Sigmoid colon (tissue), 7 donors: ENCODE measurements at places on chromosomes 16 and 17.

DNA sequence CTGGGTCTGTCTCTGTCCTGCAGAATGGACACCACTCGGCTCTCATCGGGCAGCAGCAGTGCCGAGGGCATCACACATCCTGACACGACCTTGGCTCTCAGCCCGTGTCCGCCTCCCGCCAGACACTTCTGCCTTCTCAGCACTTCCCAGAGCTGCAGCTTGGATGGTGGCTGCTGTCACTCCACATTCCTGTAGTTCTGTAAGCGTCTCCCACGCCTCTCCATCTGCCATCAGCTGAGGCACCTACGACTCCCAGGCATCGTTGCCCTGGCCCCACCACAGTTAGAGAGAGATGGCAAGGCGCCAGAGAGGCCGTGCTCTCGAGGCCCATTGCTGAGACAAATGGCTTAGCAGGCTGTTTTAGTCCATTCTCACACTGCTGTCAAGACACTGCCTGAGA, 195.9 kb upstream of the CHMP6 start:
- peak; percentile 70 for DNase-seq

DNA sequence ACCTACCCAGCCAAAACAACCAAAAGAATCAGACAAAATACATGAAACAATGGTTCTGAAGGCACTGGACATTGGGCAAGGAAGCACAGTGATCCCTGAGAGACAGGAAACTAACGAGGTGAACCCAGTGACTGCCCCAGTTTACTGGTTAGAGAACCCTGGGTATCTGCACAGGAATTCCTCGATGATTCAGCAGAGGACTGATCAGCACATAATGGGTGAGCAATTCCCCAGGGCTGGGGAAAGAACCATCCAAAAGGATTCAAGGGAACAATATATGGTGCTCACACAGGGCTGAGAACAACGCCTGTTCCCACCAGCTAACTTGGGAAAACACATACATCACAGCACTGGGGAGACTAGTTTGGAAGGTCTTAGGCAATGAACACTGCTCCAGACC, 167.2 kb downstream of the PARN start:
- DNase-seq, result no peak

DNA sequence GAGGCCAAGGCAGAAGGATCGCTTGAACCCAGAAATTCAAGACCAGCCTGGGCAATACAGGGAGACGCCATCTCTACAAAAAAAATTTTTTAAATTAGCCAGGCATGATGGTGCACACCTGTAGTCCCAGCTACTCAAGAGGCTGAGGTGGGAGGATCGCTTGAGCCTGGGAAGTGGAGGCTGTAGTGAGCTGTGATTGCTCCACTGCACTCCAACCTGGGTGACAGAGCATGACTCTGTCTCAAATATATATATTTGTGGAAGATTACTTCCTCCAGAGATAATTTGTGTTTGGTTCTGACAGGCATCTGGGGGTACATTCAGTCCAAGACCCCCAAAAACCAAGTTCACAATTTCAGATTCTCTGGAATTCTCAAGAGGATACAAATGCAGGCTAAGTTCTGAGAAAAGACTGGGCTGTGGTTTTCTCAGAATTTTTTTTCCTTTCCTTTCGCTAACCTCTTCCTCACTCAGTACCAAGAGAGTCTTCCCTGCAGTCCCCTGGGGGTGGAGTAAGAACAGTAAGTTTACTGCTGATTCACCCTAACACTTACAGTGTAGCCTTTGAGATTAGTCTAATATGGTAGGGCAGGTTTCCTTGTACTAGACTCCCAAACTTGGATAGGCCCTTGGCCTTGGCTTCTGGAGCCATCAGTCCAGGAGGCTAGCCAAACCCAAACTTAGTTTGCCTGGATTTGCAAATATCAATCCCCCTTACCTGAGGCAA, 15.1 kb downstream of the GSDMB start:
- DNase-seq, result no peak

DNA sequence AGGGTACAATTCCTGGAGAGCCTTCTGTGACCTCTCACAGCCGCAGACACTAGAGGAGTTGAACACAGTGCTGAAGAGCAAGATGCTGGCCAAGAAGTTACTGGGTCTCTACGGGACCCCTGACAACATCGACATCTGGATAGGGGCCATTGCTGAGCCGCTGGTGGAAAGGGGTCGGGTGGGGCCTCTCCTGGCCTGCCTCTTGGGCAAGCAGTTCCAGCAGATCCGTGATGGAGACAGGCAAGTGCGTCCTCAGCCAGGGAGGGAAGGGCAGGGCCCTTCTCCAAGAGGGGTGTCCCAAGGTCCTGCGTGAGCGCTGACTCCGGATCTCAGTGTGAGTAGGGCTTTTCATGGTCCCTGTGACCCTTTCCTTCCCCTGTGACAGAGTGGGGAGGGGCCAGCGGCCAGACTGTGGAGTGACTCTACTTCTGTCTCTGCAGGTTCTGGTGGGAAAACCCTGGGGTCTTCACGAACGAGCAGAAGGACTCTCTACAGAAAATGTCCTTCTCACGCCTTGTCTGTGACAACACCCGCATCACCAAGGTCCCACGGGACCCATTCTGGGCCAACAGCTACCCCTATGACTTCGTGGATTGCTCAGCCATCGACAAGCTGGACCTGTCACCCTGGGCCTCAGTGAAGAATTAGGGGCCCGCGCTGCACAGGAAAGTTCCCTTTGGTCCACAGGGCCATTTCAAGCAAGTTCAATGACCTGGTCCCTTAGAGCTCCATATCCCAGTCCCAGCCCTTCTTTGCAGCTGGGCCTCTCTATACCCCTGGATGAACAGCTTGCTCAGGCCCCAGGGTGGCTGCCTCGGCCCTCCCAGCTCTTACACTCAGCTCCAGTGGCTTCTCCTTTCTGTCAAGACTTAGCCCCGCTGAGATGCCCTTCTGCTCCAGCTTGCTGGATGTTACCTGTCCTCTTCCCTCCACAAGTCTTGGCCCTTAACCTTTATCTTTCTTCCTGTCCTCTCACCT, 13.1 kb downstream of the MPO start:
- DNase-seq, result no peak

GRCh38 chr16:78638371-78638770, 538.9 kb downstream of the WWOX start:
- DNase-seq, result no peak

- no peak for DNase-seq
These were observed 448.1 kb upstream of the CA10 start for GRCh38 chr17:52606590-52606989.

DNA sequence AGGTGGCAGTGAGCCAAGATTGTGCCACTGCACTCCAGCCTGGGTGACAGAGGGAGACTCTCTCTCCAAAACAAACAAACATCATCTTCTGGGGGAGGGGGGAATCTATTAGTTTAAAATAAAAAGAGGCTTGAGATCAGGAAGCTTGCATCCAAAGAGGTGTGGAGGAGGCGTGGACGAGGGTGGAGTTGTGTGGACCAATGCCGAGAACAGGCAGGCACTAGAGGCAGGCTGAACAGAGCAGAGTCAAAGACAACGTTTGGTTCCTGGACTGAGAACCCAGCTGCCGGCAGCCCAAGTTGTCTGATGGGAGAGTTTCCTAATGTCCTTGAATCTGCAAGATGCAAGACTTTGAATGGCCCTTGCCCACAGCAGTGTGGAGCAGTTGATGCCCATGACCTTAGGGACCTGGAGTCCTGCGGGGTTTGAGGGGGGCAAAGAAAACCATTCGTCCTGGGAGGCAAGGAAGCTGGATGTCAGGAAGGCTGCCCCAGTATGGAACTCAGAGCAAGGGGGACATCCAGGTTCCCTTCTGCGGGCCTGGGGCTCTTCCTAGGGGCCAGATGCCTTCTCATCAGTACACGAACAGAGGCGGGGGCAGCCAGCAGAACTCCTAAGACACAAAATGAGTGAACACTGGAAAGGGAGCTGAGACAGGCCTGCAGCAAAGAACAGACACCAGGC, 9.2 kb downstream of the TBC1D16 start:
- no peak for DNase-seq

- no peak for DNase-seq
These were observed 62.7 kb downstream of the CDYL2 start for GRCh38 chr16:80741724-80742123.

DNA sequence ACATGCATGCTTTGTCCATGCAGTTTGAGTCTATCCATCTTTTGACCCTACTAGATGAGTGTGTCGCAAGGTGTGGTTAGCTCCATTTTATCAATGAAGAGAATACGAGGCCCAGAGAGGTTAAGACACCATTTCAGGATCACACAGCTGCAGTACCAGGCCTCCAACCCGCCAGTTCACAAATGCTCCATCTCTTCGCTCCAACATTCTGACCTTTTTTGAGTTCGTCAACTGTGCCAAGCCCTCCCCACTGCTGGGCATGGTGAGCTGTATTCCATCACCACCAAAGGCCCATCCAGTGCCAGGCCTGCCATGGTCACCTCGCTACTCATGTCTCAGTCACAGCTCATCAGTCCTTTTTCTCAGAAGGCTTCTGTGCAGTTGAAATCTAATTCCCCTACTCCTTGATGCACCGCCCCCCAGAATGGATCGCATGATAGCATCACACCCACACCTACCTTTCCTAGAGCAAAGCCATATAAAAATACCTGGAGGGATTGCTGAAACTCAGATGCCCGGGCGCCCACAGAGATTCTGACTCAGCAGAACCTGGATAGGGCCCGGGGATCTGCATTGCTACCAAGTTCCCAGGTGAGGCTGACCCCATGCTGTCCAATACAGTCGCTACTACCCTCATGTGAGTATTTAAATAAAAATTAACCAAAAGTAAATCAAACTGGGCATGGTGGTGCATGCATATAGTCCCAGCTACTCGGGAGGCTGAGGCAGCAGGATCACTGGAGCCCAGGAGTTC, 38.0 kb downstream of the ZNF423 start:
- DNase-seq, result no peak

GRCh38 chr17:31446195-31446967, 54.9 kb downstream of the RAB11FIP4 start:
- DNase-seq, result no peak

GRCh38 chr17:41659427-41660212, 29.1 kb upstream of the EIF1 start:
- DNase-seq, result no peak

DNA sequence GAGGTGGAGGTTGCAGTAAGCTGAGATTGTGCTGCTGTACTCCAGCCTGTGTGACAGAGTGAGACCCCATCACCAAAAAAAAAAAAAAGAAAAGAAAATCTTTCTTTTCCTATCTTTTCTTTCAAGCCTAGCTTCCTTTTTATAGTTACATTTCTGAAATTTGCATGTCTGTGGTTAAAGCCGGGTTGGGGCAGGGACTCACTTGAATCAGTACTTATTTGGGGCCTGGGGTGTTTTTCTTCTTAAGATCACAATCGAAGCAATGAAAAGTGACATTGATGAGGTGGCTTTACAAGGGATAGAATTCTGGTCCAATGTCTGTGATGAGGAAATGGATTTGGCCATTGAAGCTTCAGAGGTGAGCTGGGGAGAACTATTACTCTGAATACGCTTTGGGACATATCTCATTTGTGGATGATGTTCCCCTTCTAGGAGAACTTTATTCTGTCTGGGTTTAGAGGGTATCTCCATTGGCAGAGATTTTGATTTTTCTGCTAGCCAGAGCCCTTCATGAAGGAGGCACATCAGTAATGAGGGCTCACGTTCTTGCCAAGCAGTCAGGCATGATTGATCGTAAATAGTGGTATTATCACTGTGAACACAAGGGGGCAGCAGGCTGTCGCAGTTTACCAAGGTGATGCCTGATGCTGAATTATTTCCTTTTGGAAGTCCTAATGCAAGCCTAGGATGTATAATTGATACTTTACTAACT, 14.3 kb downstream of the KPNB1 start:
- peak; percentile 68 for DNase-seq

- no peak for DNase-seq
These were observed 22.1 kb upstream of the PHF12 start for GRCh38 chr17:28973425-28973824.

- DNase-seq, result no peak
These were observed 42.6 kb downstream of the SOCS1 start for GRCh38 chr16:11213373-11213772.

DNA sequence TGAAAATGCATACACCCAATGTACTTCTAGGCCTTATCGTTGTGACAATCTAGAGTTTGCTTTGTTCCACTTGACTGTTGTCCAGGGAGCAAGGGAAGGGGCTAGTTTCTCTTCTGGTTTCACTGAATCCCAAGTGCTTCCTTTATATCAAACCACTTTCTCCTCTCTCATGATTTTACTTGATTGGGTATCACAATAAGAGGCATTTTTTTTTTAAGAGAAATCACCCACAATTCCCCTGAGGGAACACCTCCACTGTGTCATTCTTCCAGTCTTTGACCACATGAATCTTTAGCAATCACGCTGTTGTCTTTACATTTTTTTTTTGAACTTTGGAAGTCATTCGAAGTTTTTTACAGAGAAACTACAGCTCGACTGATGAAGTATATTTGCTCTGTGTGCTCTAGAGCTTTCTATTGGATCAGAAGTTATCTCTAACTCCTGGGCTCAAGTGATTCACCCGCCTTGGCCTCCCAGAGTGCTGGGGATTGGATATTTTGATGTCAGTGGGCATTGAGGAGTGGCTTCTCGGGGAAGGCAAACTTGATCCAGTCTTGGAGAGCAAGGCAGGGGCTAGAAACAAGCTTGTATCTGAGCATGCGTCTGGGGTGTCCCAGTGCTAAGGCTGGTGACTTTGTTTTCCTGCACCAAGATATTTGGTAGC, 3.0 kb downstream of the CDH1 start:
- DNase-seq, result no peak

- no peak for DNase-seq
These were observed 13.7 kb downstream of the ZNF213 start for GRCh38 chr16:3148256-3149192.
